ENCODE measurements at places on chromosomes 13 and 19.

DNA sequence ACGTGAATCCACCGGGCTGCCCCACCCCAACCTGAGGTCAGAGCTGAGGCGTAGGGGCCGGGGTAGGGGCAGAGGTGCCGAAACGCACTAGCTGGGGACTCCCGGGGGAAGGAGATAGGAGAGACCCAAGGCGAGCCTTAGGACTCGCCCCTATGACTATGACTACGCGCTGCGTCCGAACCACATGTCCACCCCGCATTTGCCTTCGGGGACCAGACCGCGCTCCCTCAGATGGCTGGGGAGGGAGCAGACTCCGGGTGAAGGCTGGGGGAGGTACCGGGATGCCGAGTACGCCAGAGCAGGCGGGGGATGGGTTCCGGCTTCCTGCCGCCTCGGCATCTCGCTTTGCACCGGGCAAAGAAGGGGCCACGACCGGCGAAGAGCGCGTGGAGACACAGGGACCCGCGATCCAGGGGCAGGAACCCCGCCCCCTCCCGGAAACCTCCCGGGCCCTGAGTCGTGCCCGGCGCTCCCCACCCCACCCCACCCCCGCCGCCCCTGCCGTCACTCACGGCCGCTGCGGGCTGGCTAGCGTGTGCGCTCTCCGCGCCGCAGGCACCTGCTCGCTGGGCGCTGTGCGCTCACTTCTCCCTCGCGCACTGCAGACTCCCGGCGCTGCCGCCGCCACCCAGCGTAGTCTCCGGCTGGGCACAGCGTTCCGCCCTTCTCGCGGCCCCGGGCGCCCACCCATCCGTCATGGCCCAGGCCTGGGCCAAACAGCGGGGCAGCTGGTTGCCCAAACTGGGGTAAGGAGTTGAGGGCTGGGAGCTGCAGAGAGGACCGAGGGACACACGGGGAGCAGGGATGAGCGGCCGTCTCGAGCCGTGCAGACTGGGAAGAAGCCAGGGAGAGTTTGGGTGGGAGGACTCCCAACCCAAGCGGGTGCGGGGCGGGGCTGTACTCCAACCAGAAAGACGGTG lies 622 bp upstream of the VSTM2B start:
- no peak for DNase-seq

- DNase-seq: no peak
These were observed 547.9 kb downstream of the GPC6 start for GRCh38 chr13:93774506-93774905.

DNA sequence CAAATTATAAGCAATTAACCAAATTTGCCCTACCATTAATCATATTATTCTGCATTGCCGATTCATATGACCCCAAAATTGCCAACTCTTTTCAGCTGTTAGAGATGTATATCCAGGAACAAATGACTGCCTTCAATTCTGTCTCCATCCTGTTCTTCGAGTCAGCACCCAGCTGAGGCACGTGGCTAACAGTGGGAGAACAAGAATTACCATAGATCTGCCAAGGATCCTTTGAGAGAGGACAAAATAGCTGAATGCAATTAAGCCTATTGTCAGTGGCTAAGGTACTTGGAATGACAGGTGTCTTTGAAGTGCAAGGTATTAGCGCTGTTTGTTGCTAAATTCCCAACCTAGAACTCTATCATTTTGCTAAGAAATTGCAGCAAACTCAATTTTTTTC lies 426.1 kb downstream of the TSHZ3 start:
- no peak for DNase-seq

DNA sequence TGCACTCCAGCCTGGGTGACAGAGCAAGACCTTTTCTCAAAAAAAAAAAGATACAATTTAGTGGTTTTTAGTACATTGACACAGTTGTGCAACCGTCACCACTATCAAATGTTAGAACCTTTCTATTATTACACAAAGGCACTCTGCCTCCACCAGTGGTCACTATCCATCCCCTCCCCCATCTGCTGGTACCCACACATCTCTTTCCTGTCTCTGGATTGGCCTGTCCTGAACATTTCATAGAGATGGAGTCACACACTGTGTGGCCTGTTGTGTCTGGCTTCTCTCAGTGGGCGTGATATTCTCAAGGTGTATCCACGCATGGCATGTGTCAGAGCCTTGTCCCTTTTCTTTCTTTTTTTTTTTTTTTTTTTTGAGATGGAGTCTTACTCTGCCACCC lies 11.2 kb downstream of the KDM4B start:
- DNase-seq: no peak

GRCh38 chr19:34997071-34997617 lies 3.0 kb upstream of the GRAMD1A start:
- DNase-seq: no peak

Measured in GM19239 (cell line).